Nephron progenitor cell (in vitro differentiated cells): ENCODE measurements at places on chromosomes 4 and X.

- DNase-seq: no peak
Measured at GRCh38 chr4:137307806-137308205, 224.5 kb downstream of the PCDH18 start.

DNA sequence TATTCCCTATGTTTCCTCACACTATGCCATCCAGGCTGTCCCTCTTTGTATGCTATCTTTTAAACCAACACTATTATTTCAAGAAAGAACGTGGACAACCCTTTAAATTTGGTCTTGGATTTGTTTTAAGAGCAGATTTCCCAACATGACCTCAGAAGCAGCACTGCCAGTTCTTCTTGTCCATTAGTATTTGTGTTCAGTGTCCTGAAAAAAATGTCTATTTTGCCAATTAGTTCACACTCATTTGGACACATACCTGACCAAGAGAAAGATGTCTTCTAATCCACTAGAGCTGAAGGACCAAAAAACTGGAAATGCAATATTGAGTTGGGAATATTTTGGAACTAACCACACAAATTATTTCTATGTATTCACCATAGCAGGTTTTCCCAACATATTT is 223.2 kb upstream of the CNKSR2 start:
- DNase-seq: no peak

GRCh38 chr4:118282692-118283091 is 70.1 kb downstream of the PRSS12 start:
- no peak for DNase-seq

DNA sequence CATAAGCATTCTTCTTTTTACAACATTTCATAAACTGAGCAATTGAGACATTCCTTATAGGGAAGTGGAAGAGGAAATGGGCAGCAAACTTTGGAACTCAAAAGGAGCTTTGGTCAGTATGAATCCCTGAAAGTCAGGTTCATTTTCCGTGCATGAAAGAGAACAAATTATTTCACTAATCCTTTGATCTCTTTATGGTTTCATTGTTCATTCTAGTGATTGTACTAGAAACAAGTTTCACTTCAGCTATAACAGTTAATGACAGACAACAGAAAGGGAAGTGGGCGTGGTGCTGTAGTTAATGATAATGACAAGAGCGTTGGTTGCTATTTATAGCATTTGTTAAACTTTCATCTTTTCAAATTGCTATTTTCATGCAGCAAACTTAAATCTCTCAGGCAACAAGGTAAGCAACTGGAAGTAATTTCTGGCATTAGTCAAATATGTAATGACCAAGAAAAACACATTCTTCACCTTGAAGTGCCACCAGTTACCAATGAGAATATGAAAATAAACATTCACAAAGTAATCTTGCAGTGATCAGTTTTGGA is 98.4 kb downstream of the AREG start:
- DNase-seq: no peak

DNA sequence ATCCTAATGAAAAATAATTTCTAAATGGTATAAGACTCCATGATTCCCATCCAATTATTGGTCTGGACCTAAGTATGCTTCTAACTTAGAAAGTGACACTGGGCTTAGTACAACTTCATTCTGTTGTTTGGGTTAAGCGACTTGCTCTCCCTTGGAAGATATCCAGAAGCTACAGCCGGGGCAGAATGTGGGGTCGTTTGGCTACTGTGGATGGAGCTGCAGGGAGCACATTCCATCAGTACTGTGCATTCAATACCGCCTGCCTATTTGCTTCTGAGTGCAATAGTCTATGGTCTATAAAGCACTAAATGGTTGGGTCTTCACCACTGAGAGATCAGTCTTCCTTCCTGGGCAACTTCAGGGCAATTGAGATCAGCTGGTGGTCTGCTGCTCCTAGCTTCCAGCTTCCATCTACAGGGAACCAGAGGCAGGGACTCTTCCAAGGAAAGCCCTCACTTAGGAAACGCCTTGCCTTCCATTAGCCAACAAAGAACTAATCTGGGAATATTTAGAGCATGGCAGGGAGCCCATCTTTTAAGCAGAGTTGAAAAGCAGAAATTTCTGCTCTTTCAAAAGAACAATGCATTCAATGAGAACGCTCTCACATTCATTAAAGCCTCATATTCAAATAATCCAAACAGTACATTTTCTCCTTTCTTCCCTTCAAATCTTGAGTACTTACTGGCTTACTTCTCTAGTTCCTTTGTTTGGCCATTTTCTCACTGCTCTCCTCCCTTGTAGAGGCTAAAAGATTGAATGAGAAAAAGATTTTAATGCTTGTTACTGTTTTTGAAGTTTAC is 1049.9 kb upstream of the TENM3 start:
- DNase-seq: no peak

DNA sequence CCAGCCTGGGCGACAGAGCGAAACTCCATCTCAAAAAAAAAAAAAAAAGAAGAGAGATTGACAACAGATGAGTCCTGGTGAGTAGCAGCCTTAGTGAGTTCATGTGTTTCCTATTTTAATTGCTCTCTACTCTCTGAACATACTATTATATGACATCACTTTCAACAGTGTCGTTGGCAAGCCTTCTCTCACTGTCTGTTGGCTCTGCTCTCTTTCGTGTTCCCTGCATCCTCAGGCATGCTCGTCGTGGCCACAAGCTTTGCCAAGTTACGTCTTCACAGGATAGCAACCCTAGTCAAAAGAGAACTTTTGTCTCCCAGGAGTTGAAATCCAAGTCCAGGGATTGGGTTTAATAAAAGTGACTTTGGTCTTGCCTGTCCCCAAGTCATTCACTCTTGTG is 117.1 kb upstream of the EGFL6 start:
- DNase-seq: no peak

DNA sequence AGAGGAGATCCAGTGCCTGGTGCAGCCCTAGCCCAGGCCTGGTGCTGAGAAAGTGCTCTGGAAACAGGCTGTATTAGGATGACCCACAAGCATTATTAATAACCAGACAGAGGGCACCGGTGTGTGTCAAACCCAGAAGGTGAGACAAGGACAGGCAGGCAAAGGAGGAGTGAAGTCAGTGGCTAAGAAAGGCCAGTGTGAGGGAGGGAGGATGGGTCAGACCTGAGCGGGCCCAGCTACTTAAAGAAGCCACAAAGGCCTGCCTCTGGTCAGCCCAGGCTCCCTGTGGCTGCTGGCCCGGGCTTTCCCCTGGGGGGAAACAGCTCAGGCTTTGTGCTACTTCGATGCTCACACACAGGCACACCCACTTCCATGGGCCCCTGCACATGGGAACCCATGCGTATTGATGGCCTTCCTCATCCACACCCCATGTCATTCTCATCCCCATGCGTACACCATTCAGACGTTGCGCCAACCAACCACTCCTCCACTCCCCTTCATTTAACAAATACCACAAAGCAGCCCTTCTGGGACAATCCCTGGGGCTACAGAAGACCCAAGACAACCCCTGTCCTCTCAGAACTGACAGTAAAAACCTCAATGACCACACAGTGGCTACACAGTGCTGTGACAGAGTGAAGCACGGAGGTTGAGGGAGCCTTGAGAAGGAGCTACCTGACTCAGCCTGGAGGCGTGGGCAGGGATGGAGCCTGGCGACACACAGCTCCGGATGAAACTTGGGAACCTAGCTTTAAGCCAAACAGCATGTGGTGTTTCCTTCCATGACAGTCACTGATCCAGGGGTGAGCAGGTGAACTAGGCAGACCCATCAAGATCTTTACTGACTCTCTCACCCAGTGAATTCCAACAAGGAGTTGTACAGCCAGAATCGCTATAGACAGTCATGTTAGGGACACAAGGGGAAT is 24.9 kb upstream of the MTM1 start:
- no peak for DNase-seq
